Cortex of kidney (tissue), 1 donor: ENCODE measurements at places on chromosomes 5 and 9.

- DNase-seq = no peak
These were observed 252.7 kb upstream of the IL12B start for GRCh38 chr5:159582756-159583541.

- DNase-seq = no peak
These were observed 293.4 kb upstream of the PUM3 start for GRCh38 chr9:3137347-3137695.

- DNase-seq = no peak
These were observed 132.7 kb upstream of the DMRT1 start for GRCh38 chr9:708551-709432.

DNA sequence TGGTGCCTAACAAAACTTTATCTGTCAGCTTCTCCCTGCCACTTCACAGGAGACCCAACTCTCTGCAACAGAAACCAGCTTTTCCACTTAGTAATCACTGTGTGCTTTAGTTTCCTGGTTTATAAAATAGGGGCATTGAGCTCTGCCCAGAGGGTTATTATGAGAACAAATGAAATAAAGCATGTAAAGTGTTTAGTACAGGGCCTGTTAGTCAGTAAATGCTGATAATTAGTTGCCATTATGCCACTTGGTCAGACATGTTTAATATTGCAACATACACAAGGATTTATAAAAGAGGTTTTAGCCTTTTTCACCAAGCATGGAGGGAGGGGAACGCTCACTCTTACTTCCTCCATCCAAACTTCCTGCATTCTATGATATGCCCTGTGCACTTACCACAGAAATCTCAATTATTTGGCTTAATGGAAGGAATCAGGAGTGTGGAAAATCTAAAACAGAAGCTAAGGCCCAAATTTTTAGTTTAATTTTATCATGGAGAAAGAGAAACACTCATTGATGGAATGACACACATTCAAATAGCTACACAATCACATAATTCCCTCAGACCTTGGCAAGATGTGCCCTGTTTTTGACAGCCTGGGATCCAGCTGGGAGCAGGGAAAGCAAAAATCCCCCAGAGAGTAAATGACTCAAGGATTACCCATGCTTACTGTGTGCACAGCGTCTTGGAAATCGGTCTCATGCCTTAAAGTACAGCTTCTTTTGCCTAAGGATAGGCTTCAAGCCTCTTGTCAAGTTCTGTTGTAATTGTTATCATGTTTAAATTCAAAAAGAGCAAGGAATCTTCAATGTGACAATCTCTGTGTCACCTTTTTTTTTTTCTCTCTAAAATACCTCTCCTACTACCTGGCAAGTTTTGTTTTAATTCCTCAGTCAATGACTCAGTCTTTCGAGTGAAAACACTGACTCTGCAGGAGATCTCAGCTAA, 34.0 kb downstream of the ZNF474 start:
- DNase-seq = no peak

DNA sequence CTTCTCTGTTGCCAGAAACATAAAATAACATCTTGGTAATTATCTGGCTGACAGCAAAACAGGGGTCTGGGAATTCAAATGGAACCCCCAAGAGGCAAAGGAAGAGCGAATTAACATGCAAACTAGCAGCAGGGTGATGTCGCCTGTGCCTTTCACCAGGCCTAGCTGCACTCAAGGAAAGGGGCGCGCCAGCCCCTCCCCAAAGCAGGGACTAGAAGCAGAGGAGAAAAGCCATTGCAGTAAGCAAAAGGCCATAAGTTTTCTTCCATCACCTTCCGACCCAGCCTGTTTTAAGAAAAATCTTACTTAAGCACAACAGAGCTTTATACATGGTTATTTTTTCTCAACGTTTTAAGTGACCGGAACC, 539 bp downstream of the POC5 start:
- DNase-seq = no peak

DNA sequence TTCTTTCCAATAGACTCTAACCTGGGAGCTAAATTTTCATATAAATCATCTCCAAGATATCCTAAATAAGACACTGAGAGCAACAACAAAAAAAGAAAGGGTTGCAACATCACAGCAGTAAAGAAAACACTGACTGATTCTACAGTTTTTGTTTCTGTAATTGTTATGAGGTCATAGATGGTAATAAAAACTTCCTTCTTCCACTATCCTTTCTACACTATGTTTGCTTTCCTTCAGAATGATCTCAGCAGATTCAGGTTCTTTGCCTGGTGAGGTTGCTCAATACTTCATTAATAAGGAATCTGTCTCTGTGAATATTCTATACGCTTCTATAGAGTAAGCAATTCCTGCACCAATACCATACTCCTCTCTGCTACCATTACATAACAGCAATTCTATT, 835.6 kb upstream of the GRAMD2B start:
- no peak for DNase-seq

DNA sequence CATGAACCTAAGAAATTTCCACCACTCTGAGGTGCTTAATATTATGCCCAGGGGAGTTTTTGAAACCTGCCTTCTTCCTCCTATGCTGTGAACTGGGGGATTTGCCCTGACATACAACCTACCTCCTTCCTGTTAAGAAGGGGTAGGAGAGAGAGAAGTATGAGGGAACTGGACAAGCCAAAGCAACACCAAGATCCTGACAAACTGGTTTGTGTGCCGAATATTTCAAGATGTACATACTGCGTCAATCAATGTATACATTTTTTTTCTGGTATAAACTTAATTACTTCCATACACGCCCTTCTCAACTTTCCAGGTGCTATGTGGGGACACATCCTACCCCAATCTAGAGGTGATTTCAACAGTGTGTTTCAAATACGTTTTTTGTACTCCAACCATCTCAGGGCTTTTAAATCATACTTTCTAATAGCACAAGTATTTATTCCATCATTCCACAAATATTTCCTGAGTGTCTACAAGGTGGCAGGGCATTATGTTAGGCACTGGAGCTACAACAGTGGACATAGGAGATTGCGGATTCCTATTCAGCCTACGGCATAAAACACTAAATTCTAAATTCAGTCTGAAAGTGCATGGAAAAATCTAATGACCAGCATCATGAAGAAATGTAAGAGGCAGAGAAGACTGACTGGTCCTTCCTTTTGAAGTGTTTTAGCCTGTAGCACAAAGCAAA, 70.1 kb upstream of the IFNK start:
- no peak for DNase-seq

GRCh38 chr5:68641211-68641610, 425.7 kb downstream of the PIK3R1 start:
- DNase-seq = no peak

DNA sequence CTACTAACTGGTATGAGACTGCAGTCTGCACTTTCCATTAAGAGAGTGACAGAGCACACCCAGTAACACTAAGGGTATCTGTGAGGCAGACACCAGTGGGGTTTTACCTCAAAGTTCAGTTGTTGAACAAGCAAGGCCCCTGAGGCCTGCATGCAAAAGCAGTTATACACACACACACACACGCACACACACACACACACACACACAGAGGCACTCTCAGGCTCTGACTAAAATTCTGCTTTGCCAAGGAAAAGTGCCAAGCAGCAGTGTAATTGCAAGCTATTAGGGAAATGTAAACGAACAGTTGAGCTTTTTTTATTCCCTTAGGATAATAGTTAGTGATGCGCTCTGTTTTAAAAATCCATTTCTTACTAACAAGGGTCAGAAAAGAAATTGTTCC, 377.1 kb downstream of the SPOCK1 start:
- DNase-seq = no peak

DNA sequence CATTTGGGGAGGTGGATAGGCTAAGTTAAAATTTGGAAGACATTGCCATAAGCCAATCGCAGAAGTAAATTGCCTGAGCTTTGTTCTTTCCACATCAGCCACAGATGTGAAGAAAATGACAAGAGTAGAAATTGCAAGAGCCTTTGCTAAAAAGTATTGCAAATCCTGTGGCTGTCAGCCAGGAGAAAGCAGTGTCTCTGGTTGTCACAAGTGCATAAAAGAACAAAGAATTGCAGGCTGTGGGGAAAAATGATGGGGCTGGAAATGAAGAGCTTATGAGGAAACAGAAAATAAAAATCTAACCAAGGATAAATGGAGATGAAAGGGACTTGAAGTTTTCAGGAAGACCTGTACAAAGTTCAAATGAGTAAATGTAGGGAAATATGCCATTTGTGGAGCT, 344.8 kb downstream of the CSNK1G3 start:
- no peak for DNase-seq

DNA sequence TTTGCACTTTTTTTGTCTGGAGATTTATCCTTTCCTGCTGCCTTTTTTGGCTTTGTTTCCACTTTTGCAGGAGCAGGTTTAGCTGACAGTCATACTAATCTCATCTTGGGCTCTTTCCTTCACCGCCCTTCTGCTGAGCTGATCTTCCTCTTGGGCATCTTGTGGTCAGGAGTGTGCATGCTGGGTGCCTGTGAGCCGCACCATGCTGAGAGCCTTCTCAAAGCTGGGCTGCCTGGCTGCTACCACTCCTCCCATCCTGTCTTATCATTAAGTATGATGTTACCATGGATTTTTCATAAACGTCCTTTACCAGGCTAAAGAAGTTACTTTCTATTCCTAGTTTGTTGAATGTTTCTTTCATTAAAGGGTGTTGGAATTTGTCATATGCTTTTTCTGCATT, 49.5 kb upstream of the MCCC2 start:
- no peak for DNase-seq

DNA sequence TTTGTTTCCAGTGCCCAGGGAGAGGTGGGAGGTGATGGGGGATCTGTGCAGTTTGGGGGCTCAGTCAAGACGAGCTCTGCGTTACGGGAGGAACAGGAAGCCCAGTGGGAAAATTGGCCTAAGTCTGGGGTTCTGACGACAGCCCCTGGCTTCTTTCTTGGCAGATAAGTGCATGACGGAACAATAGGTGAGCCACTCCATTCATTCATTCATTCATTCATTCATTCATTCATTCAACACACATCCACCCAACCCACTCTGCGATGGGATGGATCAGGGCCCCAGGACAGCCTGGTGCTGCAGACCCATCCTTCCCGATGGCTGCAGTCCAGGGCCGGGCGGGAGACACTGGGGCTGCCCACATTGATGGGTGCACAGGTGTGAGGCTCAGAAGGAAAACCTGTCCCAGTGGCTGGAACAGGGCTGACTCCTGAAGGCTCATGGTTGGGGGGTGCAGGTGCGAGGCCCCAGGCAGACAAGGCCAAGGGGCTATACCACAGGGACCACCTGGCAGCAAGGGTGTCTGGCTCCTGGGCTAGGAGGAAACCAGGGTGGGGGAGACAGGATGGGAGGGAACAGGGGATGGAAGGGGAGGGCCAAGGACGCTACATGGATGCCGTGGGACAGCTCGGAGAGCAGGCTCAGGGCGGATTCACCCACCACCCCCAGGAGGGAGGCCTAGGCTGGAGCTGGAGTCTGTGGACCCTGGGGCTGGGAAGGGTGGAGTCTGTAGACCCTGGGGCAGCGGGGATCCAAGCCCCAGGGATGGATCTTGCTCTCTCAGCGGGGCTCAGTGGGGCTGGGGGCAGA, 1.9 kb upstream of the LCNL1 start:
- DNase-seq = no peak

DNA sequence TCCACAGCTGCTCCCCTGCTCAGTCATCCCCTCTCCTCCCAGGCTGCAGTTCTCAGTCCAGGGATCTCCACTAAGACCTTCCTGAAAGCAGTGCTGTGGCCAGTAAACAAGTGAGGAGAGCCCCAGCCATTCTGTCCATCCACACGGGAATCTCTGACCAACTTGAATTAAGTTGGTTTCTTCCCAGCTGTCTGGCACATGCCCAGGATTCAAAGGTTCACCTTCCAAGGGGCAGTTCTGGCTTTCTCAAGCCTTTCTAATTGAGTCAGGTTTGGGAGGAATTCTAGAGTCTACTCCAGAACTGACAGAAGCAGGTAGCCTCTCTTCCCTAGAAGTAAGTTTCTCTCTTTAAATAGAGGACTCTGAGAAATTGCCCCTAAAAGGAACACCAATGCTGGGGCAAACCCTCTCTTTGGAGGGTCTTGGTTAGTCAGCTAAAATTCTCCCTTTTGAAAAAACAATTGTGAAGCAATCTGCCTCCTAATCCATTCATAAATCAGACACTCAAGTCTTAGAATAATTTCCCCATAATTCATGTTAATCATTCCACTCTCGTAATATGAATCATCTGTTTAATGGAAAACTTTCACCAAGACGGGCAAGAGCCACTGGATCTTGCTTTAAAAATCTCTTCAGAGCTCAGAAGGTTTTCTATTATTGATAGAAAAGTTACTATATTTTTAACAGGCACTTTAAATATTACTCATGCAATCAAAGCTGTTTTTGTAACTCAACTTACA, 133.8 kb downstream of the SPOCK1 start:
- no peak for DNase-seq

- no peak for DNase-seq
These were observed 76.8 kb downstream of the STK10 start for GRCh38 chr5:172110921-172111851.

DNA sequence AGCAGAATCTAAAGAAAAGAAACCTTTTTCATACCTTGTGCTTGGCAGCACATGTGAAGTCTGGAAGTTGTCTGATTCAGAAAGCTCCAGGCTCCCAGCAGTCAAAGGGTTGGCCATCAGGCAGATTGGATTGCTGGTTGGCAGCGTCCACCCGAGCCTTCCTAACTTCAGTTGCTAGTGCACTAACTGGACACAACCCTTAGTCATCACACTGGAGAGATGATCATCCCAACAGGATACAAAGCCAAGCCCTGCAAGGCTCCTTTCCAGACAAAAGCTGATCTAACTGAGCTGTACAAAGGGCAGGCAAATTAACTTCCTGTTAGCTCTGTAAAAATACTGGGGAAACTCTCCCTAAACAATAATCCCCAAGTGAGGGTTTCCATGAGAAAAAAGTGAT, 185.6 kb downstream of the SNX18 start:
- no peak for DNase-seq

DNA sequence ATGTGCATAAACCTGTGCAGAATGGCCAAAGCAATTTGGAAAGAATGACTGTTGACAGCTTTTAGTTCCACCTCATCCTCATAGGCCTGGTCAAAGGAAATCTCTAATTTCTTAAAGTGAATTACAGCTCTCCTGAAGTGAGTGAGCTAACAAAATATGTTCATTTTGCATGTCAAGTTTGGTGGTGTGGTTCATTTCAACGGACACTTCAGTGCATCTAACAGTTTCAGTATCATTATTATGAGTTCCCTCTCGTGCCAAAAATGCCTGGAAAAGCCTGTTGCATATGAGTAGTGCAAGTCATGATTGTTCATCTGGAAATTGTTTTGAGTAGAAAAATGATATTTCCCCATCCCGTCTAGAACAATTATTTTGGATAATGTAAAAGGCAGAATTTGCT, 53.2 kb upstream of the HMHB1 start:
- no peak for DNase-seq

- DNase-seq = no peak
These were observed 97.6 kb downstream of the BASP1 start for GRCh38 chr5:17314907-17315471.

DNA sequence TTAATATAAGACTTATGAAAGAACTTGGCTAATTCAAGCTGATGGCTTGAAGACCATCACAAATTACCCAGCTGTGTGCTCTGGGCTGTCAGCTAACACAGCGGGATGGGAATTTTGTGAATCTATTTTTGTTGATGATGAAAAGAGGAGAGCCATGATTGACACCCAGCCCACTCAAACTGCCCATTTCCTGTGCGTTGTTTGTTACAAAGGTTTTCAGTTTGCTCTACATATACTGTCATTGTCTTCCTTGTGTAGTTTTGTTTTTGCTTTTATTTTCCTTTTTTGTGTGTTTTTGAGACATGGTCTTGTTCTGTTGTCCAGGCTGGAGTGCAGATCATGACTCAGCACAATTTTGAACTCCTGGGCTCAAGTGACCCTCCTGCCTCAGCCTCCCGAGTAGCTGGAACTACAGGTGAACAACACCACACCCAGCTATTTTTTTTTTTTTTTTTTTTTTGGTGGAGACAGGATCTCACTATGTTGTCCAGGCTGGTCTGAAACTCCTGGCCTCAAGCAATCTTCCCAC, 400.3 kb downstream of the ICE1 start:
- no peak for DNase-seq
